Substantia nigra (tissue), 51 donors: ENCODE measurements at places on chromosomes 2 and 18.

DNA sequence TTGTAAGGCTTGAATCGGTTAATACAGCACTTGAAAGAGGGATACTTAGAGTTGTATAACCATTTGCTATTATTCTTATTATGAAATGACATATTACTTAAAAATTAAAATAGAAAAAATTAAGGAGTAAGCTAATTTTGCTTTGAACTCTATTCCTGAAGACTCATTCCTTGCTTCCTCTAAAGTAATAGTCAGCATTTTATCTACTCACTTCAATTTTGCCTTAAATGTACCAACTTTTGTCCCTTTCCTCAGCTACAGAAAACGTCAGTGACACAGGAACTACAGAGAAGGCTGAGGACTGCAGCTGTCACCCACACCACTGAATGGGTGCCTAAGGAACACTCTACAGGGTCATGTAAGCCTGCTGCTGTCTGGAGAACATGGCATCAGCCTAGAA is 80.7 kb upstream of the OSR1 start:
- no peak for DNase-seq

GRCh38 chr2:207617011-207617671 is 8.1 kb downstream of the METTL21A start:
- no peak for DNase-seq

- DNase-seq = no peak
Observed at GRCh38 chr18:28175930-28176697, 816 bp downstream of the CDH2 start.

- DNase-seq = no peak
Observed at GRCh38 chr2:73337828-73338227, 44.5 kb upstream of the EGR4 start.

- no peak for DNase-seq
Observed at GRCh38 chr18:57705832-57706595, 84.4 kb upstream of the NARS1 start.

- no peak for DNase-seq
Observed at GRCh38 chr2:203905656-203906055, 30.9 kb upstream of the ICOS start.

DNA sequence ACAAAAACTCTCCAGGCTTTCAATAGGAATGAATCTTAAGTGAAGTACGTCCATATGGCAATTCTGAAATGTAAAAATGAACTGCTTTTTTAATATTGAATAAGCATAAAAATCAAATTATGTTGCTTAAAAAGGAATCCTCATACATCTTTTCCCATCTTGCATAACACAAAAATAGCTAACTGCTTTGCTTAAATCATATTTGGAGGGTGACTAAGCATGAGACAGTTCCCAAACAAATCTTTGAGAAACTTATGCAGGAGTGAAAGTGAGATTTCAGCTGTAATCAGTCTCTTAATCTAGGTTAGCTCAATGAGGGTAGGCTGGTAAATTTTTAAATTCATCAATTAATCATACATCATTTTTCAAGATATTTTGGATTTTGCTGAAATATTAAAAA is 111.5 kb downstream of the MBD5 start:
- no peak for DNase-seq

GRCh38 chr2:19336781-19337180 is 21.6 kb downstream of the OSR1 start:
- no peak for DNase-seq

- no peak for DNase-seq
Observed at GRCh38 chr18:80086281-80086680, 22.8 kb upstream of the ADNP2 start.

DNA sequence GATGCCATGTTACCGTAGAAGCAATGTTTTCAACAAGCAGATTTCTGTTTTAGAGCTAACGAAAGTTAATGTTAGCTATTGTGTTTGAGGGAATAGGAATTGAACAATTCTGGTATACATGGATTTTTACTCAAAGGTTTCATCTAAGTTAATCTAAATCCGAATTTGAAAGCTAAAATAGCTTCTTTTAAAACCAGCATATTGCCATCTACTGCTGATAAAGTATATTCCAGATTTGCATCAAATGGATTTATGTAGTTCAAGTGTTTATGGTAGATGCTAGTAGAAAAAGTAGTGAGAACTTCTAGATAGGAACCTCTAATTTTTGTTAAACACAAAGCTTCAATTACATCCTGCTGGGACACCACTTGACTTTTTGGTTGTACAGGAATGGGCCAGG is 1569.5 kb upstream of the NXPH2 start:
- DNase-seq = no peak

DNA sequence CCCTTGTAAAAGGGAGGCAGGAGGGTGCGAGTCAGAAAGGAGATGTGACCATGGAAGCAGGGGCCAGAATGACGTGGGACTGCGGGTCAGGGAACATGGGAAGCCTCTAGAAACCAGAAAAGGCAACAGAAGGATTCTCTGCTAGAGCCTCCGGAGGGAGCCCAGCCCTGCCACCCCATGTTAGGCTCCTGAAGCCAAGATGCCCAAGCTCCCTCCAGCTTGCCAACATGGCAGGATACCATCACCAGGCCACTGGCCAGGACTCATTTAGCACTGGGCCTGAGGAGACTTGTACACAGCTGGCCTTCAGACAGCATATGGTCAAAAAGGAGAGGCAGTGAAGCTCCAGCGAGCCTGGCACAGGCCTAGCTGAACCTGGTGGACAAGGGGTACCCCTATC is 5.6 kb downstream of the TMEM247 start:
- no peak for DNase-seq

DNA sequence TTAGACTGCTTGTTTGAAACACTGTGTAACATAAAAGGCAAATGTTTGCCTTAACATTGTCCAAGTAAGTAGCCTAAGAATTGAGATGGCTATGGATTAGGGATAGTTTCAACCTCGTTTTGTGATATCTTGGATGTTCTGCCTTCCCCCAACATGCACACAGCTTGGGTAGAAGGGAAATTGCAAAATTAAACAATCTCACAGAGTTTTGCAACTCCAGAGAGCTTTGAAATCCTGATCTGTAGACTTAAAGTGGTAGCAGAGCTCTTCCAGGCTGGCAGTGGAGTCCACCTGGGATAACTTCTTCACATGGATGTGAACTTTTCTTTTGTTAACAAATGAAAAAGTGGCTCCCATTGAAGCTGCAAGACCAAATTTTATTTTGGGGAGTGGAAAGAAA is 59.6 kb downstream of the CHRNA1 start:
- no peak for DNase-seq

GRCh38 chr18:13442451-13442850 is 223.9 kb downstream of the LDLRAD4 start:
- peak; percentile 48 for DNase-seq

DNA sequence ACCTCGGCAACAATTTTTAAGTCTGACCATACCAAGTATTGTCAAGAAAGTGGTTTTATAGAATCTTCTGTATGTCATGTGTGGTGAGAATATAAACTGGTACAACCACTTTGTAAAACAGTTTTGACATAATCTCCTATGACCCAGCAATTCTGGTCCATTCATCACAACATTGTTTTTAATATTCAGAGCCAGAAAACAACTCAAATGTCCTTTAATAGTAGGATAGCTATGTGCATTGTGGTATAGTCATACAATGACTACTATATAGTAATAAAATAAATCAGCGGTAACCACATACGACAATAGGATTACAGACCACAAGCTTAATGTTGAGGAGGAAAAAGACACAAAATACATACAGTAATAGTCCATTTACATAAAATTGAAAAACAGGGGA is 175.2 kb upstream of the SPATS2L start:
- DNase-seq = no peak

DNA sequence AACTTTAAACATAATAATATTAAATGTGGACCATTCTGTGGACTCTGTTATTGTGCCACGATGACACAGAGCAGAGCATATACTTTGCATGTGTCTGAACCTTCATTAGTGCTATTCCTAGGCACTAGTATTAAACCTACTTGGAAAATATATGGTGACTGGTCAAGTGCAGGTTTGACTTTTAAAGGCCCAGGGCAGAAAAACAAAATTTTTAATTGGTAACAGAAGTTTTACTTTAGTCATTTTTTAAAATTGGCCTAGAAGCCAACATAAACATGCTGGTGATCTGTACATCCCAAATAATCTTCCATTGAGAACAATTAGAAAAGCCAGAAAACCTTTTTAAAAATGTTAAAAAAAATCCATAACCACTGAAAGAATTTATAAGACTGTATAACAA is 16.6 kb downstream of the LDAH start:
- no peak for DNase-seq

GRCh38 chr18:25672490-25672889 is 320.5 kb upstream of the ZNF521 start:
- no peak for DNase-seq

DNA sequence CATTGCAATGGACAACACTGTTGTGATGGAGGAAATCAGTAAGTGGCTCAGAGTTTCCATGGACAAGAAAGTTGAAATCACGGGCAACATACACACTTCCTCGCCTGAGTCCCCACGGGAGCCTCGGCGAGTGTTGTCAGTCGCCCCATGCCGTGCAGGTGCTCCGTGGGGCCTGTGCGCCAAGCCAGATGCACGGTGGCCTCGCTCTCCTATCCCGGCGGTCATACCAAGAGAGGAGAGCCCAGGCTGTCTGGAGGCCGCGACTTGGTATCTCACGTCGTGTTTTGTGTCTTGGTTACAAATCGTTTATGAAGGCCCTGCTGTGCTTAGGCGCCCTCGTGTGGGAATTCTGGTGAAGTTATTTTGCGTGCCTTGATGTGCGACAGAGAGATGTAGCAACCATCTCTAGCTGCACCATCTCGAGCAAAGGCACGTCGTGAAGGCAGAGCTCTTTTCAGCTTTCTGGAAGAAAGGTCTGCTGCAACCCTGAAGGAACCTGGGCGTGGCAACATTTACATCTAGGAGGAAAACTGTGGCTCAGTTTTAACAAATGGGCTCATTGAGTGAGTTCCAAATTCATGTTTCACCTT is 21.8 kb downstream of the ATG4B start:
- peak; percentile 70 for DNase-seq

DNA sequence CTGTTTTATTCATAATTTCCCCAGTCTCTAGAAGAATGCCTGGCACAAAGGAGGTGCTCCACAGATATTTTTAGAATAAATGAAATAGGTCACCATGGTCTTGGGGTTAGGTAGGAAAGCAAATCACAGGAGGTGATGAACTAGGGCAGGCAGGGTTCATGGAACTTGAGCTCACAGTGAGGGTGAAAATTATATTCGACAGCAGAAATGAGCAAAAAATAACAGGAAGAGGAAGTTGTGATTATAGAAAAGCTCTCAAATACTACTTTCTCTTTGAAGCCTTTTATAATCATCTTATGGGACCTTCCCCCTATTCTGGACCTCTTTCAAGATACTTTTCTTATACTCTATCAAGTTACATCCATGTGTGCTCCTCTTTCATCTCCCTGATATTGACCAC is 4.5 kb upstream of the CREB1 start:
- DNase-seq = no peak

GRCh38 chr2:37631698-37632097 is 39.7 kb downstream of the CDC42EP3 start:
- no peak for DNase-seq
